ENCODE measurements at places on chromosomes 1 and 21. TPM values are rescaled to one million over a fixed set of nuclear protein-coding genes. Genes with fewer than 3 reads are reported as not detected.
A peak's percentile ranks its signal among the peaks of the same experiment; 100 is the strongest.

GRCh38 chr1:157069601-157070000, 24.1 kb upstream of the ARHGEF11 start:
- no peak for DNase-seq

The CASQ1 gene
- 10.1 TPM for total RNA-seq

DNA sequence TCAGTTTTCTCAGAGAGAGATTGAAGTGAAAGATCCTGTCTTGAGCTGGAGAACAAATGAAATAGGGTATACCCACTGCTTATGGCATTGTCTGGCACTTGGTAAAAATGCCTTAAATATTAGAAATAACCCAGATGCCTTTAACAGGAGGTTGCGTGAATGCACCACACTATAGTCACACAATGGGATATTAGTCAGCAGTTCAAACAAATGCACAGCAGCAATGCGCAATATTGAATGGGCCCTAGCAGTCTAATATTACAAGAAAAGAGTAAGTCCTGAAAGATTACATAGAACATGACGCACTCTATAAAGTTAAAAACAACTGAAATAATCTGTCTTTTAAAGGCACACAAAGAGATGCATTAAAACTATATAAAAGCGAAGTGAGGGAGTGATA, 161.1 kb downstream of the EDEM3 start:
- no peak for DNase-seq

- DNase-seq: no peak
These were observed 2.0 kb downstream of the ATP13A2 start for GRCh38 chr1:17009706-17010105.

The TAF12 gene
- total RNA-seq: 22.1 TPM

The AXDND1 gene
- total RNA-seq: not detected

DNA sequence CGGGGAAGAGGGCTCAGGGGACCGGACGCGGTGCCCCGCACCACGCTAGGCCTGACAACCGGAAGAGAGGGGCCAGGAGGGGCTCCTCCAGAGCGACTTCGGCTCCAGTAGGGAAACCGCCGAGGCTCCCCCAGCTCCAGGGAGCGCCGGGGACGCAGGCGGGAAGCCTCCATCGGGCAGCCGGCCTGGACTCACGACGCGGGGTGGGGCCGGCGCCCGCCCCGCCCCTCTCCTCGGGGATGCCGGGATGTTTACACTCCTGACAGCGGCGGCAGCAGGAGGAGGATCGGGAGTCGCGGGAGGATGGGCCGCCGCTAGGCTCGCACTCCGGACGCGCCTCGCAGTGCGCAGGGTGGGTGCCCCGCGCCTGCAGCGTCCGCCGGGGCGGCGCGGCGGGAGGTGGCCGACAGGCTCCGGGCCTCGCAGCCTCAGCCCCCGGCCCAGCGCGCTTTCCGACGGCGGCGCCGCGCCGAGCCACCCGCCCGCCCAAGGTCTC, at the start of gene NEK7:
TSS of gene NEK7 (plus strand) at position 254 of the 496 bp plus-strand sequence. CDS start 75,583 bp downstream, outside the sequence.
- peak; percentile 83 for DNase-seq

- DNase-seq: no peak
These were observed 175.3 kb downstream of the PLPPR4 start for GRCh38 chr1:99439433-99440075.

DNA sequence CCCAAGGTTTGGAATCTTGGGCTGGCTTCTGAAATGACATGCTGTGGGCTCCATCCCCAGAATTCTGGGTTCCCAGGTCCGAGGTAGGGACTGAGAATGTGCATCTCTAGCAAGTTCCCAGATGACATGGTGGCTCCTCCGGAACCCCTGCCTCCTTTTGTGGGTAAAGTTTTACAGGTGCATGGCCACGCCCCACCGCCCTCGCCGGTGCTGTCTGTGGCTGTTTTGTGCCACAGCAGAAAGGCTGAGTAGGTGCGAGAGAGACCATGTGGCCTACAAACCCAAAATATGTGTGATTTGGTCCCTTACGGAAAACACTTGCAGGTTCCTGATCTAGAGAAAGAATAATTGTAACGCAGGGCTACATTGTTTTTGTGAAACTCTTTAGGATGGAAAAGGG, 30.9 kb downstream of the SKI start:
- no peak for DNase-seq

DNA sequence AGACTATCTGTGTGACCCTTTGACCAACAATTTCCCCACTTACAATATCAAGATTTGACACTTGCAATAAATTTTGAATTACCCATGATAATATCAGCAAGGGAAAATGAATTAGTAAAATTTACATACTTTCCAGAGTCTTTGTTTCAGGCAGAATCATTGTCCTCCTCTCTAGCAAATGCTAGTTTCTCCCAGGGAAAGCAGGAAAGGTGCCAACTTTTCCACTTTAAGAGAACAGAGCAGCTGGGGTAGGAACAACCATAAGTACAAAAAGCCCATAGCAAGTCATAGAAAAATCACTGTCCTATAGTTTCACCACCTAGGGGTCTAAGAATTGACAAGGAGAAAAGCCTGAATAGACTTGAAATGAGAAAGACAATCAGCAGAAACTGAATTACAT, 67.1 kb upstream of the GUCA2B start:
- DNase-seq: no peak

The FCGR2B gene
- total RNA-seq: 8.1 TPM

DNA sequence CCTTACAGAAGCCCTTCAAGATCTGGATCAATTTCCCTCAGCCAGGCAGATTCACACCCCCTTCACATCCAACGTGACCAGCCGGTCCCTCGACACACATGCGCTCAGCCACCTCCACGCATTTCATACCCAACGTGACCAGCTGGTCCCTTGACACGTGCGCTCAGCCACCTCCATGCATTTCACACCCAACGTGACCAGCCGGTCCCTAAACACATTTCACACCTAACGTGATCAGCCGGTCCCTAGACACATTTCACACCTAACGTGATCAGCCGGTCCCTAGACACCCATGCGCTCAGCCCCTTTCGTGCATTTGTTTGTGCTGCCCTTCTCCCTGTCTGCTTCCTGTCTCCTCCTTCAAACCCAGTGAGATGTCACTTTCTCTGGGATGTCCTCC, 8.8 kb upstream of the PAFAH2 start:
- no peak for DNase-seq

DNA sequence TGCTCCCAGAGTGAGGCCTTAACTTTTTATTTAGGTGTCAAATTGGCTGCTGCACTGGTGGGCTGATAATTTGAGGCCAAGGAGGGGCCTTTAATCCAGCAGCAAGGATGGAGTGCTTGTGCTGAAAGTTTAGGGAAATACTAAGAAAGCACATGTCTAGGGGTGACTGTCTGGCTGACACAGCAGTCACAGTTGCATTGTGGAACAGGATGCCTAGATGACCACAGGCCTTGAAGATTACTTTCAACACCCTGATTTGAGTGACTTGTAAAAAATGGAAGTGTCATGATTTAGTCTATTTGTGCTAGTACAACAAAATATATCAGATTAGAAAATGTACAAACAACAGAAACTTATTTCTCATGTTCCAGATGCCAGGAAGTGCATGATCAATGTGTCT, 57.7 kb downstream of the ZNF697 start:
- no peak for DNase-seq

The SELENON gene
- 34.2 TPM for total RNA-seq
